Activated CD8-positive, alpha-beta memory T cell treated with anti-CD3 and anti-CD28 coated beads for 24 hours (primary cell): ENCODE measurements at places on chromosomes 5 and 9.
A peak's percentile ranks its signal among the peaks of the same experiment; 100 is the strongest.

DNA sequence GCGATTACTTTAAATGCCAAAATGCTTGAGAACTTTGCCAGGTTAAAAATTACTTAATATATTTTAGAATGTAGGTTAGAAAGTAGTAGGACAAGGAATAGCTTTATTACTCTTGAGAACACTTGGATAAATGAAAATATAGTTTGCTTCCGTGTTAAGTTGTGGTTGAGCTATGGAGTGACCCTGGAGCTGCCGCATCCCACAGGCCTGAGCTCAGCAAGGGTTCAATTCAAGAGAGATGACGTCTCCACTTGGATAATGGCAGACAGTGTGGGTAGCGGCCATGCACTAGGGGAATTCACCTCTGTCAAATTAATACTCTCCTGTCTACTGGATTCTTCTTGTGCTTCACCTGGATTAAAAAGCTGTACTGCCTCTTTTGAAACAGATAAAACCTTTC is 105.0 kb downstream of the GAPVD1 start:
- no peak for DNase-seq

- no peak for DNase-seq
These were observed 314.9 kb downstream of the MARCHF11 start for GRCh38 chr5:15864536-15865215.

- no peak for DNase-seq
These were observed 280.7 kb downstream of the PRELID2 start for GRCh38 chr5:145554399-145554798.

- DNase-seq: no peak
These were observed 391.5 kb downstream of the CCDC171 start for GRCh38 chr9:15944341-15944740.

GRCh38 chr9:115073456-115073855 is 44.5 kb downstream of the TNC start:
- no peak for DNase-seq

DNA sequence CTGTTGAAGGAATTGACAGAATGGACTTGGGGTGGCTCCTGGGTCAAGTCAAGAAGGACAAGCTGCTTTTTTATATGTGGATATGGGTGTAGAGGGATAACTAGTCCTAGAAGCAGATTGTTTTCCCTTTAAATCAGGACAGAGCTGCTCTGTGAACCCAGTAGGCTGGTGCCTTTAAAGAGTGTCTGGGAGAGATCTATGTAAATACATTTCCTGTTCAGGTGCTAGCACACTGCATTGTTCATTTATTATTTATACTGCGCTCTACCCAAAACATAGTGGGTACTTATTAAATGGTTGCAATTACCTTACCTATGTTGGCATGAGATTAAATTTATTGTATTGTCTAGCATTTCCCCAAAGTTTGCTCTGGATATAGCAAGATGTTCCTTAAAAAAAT is 86.6 kb upstream of the EQTN start:
- no peak for DNase-seq

GRCh38 chr9:19465586-19466279 is 56.9 kb downstream of the ACER2 start:
- DNase-seq: no peak

- no peak for DNase-seq
These were observed 27.2 kb downstream of the C9orf152 start for GRCh38 chr9:110180511-110181434.

- peak; percentile 84 for DNase-seq
These were observed 653 bp upstream of the HNRNPH1 start for GRCh38 chr5:179623906-179624741.

DNA sequence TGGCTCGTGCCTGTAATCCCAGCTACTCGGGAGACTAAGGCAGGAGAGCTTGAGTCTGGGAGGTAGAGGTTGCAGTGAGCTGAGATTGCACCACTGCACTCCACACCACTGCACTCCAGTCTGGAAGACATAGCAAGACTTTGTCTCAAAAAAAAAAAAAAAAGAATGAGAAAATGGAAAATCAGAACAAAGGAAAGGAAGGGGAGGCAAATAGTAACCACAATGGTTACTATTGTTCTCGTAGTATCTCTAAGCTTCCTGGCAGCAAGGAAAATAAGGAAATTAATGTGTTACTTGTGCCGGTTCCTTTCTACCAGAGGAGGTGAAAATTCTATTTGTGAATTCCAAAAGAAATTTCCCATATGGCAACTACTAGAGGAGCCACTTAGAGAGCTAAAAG is 48.5 kb upstream of the BNC2 start:
- no peak for DNase-seq
